Natural killer cell (primary cell): ENCODE measurements at places on chromosomes 7 and 10. TPM values are rescaled to one million over a fixed set of nuclear protein-coding genes. Genes with fewer than 3 reads are reported as not detected.

Gene LEP
- not detected for total RNA-seq

Gene LRRC4
- total RNA-seq, result 0.79 TPM

- DNase-seq, result no peak
Measured at GRCh38 chr7:36202398-36202797, 49.3 kb downstream of the EEPD1 start.

Gene ASB10
- total RNA-seq, result not detected

DNA sequence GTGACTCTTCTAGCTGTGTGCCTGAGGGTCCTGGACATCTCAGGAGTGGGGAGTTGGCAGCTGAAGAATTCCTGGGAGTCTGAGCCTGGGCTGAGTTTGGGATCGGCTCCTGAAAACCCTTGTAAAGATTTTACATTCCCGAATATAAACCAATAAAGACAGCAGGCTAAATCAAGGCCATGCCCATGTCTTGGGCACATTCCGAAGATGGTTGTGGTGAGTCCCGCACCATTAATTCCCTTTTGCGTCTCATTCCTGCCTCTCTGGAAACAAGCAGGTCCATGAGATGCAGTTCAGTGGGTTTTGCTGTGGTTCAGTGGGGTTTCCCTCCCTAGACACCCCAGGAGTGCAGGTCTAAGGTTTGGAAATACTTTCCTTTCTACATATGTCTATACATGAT is 90.9 kb downstream of the COL26A1 start:
- DNase-seq, result no peak

- no peak for DNase-seq
Measured at GRCh38 chr10:81136261-81136660, 598.6 kb downstream of the SH2D4B start.

DNA sequence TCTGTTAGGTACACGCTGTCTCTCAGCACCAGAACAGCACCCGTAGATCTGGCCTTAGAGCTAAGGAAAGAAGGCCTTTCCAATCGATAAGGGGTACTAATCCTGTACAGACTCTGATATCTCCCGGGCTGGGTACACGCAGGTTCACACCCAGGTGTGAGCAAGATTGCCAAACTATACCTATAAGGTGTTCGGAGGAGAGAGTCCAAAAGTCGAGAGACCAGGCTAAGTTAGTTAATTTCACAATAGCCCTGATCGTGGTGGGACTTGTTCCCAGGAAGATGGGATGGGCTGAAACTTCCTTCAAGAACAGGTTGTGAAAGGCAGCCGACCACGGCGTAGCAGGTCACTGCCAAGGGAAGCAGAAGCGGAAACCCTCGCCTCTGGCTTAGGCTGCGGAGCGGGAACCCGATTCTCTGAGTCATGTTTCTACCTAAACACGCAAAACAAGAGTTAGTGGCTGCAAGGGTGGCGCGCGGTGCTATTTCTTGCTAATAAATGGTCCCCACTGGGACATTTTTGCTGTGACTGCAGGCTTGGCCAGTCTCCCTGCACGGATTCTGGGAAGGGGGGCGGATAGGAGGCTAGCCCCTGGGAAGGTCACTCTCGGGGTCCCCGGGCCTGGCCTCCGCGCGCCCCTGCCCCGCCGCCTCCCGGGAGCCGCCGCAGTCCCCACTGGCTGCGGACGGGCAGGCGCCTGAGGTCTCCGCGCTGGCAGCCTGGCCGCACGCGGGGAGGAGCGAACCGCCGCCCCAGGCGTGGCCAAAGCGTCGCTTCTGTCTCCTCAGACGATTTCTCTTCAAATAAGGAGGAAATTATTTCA is 75.4 kb upstream of the PDSS1 start:
- no peak for DNase-seq

GRCh38 chr10:132446195-132446581 is 49.2 kb downstream of the PWWP2B start:
- DNase-seq, result no peak

Gene KCP
- total RNA-seq, result 0.95 TPM

DNA sequence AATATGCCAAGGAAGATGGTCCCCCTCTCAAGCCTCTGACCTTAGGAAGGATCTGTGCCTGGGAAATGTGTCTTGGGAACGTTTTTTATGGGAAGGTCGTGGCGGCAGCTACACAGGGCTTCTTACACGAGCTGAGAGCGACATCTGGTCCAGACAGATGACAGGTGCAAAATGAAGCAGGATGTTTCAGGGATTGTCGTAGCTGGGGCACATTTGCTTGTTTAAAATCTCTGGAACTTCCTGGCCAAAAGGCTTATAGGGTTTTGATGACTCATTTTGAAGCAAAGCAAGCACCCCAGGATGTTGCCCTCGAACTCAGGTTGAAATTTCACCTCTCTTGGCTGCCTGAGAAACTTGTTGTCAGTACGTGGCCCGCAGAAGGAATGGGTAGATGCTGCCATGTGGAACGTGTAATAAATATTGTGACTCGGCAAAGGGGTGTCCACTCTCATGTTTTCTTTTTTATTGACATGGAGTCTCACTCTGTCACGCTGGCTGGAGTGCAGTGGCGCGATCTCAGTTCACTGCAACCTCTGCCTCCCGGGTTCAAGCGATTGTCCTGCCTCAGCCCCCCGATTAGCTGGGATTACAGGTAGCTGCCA is 117.5 kb downstream of the CAMK1D start:
- DNase-seq, result no peak

Gene TRIM50
- not detected for total RNA-seq

DNA sequence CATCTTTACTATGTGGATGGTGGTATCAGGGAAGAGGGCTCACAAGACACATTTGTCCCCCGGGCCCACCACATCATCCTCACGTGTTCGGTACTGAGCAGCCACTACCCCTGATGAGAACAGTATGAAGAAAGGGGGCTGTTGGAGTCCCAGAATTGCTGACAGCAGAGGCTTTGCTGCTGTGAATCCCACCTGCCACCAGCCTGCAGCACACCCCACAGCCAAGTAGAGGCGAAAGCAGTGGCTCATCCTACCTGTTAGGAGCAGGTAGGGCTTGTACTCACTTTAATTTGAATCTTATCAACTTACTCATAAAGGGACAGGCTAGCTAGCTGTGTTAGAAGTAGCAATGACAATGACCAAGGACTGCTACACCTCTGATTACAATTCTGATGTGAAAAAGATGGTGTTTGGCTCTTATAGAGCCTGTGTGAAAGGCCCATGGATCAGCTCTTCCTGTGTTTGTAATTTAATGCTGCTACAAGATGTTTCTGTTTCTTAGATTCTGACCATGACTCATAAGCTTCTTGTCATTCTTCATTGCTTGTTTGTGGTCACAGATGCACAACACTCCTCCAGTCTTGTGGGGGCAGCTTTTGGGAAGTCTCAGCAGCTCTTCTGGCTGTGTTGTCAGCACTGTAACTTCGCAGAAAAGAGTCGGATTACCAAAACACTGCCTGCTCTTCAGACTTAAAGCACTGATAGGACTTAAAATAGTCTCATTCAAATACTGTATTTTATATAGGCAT is 9.1 kb upstream of the CSGALNACT2 start:
- no peak for DNase-seq

Gene SFTPA2
- not detected for total RNA-seq

- DNase-seq, result no peak
Measured at GRCh38 chr10:86668297-86669165, at the start of gene LDB3. TSS of gene LDB3 (plus strand) at chr10:86668511. CDS start at chr10:86668692, 181 bp downstream.

- DNase-seq, result no peak
Measured at GRCh38 chr7:121504482-121504881, 108.4 kb upstream of the FAM3C start.

Gene SFRP5
- total RNA-seq, result not detected

DNA sequence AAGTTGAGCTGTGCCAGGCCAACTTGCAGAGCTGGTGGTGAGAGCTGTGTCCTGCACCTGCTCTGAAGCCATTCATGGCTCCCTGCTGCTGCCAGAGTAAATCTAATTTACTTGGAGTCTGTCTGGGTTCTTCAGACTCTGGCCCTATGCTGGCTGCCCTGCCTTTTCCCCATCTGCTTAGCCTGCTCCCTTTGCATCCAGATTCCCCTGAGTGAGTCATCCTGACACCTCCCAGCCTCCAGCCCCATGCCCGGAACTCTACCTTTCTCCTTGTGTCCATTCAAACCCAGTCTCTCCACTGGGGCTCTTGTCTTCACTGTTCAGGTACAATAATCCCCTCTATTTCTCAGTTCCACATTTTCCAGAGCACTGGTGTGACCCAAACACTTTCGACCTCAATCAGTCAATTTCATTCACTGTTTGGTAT is 434.4 kb upstream of the ZMIZ1 start:
- DNase-seq, result no peak

Gene CTAGE8
- total RNA-seq, result not detected

DNA sequence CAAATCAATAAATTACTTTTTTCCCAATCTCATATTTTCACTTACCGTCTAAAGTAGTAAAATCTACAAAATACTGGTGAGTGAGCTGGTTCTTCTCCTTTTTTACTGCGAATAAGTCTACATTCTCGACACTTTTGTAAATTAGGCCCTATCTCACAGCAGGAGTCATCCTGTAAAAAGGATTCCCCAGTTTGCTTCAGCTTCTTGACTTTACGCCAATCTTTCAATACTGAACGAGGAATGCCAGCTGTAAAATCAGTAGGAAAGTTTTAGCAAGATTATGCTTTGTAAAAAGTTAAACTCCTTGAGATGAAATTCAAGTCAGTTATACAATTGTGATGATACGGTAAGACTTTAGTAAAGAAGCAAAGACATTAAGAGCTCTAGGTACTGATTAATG is 67.3 kb downstream of the NRBF2 start:
- DNase-seq, result no peak

GRCh38 chr10:96228408-96228994 is 42.9 kb downstream of the BLNK start:
- no peak for DNase-seq

DNA sequence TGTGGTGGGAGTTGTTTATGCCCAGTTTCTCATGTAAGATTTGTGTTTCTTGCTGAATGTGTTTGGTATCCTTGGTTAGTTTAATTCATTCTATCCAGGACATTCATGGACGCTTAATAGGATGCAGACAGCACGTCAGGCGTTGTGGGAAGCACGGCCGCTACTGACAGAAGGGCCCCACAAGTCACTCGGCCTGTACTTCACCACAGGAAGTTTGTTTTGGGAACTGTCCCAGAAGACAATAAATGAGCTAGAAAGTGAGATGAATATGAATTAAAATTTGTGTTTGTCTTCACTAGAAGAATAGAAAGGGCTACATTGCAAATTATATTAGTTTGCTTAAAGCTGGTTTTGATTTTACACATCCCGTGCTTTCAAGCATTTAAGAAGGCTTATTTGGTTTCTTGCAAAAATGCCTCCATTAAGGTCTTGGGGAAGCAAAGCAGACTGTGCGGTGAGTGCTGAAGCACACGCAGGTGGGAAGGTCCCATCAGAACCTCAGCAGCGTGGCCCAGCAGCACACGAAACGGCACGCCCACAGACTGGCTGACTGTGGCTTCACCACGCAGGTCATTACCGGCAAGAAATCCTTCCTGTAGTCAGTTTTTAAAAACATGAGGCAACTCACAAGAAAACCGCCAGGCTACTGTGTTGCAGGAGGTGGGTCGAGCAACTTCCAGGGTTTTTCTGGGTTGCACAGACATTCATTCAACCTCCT is 74.1 kb downstream of the VIPR2 start:
- peak; percentile 52 for DNase-seq

Gene AUTS2
- 155 TPM for total RNA-seq

GRCh38 chr7:96080027-96080426 is 241.9 kb downstream of the SLC25A13 start:
- no peak for DNase-seq

Gene TAS2R41
- total RNA-seq, result not detected

DNA sequence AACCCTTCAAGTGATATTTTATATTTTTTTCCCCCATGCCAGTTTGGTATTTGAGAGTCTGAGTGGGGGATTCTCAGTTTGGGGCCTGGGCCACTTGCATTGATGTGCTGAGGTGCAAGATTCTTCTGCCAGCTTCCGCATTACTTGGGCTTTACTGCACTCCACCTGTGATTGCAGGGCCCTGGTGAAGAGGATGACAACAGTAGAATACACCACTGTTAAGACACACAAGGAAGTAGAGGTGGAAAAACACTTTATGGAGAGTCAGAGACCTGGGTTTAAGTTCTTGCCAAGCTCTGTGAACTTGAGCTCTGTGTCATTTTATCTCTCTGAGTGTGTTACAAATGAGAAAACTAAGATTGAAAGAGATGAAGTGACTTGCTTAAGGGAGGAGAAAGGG is 209.4 kb downstream of the LRMDA start:
- DNase-seq, result no peak

DNA sequence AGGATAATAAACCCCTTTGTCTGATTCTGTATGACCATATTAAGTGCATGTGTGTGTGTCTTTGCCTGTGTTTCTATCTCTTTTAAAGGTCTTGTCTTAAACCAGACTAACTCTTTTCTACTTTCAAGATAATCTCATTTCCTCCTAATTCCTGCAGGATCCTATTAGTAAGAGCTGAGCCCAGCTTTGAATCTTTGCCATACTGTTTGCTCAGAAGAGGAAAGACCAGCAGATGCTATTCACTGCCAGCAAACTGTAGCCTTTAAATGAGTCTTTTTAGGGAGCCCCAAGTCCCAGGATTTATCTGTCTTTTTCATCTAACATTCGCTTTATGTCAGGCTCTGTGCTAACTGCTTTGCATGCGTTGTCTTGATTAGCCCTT is 2.9 kb downstream of the GPR158 start:
- no peak for DNase-seq

- no peak for DNase-seq
Measured at GRCh38 chr7:47406801-47407129, 175.1 kb downstream of the TNS3 start.

- DNase-seq, result no peak
Measured at GRCh38 chr7:40793132-40793531, 658.3 kb downstream of the SUGCT start.

GRCh38 chr10:80411267-80411668 is 2.9 kb downstream of the PRXL2A start:
- no peak for DNase-seq

Gene SDK1
- total RNA-seq, result 0.05 TPM

DNA sequence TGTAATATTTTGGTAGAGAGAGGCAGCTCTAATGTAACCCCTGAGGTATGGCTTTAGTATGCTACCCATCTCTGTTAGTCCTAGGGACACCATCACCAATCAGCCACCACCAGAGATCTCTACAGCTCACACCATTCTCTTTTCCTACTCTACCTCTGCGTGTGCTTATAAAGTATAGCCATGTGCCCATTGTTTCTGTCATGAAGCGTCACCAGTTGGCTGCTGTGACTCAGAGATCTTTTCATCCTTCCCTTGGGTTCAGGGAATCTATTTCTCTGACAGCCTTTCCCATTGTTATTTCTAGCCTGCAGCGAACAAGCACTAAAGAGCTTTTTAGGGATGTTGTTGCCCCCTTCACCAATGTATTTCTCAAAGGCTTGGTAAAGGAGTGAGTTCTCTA is 103.3 kb downstream of the TPST1 start:
- no peak for DNase-seq

DNA sequence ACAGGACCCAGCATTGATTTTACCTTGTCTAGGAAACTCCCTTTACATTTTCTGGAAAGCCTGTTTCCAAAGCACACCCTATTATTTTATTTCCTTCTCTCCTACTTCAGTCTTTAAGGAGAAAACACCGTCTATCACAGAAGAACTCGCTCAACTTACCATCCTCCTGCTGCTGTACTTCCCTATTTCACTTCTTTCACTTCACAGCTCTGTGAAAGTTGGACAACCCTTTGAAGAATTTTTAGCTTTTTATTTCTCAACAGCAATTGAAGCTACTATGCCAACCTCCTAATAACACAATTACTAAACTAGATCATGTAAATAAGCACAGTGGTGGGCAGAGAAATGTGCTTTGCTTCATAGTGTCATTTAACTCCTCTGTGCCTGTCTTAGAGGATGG is 166.5 kb downstream of the TFEC start:
- DNase-seq, result no peak
